LHCN-M2 (cell line): ENCODE measurements at places on chromosomes 1 and 21. TPM values are rescaled to one million over a fixed set of nuclear protein-coding genes. Genes with fewer than 3 reads are reported as not detected.
A peak's percentile ranks its signal among the peaks of the same experiment; 100 is the strongest.

DNA sequence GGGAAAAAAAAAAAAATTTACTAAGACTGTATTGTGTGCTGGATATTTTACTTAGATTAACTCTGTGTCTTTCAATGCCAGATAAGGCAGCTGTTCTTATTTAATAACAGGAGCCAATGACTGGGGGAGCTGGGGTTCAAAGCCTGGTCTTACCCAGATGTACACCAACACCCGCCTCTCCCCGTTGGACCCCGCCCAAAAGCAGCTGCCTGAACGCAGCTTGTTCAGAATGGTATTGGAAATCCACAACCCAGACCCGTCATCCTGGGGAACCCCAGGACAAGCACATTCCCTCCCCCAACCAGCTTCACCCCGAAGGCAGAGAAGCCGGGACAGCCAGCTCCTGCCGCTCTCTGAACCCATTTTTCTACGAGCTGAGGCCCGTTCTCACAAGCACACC is 113.6 kb upstream of the TMPRSS2 start:
- no peak for DNase-seq

DNA sequence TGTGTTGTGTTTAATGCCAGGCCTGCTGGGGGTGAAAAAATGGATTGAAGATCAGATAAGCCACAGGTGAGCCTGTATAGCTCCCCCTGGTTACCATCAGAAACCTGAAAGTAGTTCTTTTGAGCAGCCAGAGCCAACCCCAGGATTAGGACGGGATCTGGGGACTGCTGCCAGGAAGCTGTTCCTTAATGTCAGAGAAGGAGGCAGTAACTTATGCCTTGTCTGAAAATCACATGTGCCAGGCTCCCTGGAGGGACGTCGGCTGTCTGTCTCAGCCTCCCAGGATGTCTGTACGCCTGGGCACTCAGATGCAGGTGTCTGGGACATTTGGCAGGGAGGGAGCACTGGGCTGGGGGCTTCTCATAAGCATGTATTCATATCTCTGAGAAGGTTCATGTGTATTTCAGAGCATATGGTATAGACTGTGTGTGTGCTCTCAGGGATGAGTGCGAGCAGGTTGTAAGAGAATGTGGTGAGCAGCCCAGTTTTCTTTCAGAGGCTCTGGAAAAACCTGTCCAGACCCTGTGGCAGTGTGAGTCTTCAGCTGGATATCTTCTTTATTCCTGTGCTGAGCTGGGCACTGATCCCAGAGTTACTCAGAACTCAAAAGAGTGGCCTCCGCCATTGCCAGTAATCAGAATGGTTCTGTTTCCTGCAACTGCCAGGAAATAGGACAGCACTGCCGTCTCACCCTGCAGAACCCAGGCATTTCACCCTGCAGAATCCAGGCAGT is 2.8 kb downstream of the FAM43B start:
- no peak for DNase-seq

- DNase-seq = no peak
Observed at GRCh38 chr1:172308577-172308976, 111.9 kb upstream of the C1orf105 start.

DNA sequence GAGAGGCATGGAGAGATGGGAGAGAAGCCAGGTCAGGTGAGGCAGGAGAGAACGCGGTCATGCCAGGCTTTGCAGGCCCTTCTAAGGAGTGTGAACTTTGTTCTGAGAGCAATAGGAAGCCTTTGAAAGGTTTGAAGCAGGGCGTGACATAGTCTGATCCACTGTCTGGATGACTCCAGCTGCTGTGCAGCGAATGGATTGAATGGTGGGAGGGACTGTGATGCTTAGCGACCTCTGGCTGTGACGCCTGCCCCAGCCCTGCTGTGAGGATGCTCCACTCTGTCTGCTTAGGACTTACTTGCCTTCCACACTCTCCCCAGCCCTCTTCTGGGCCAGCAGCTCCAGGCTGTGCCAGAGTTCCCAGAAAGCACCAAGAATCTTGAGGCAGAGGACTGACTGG is 41.8 kb upstream of the POU3F1 start:
- no peak for DNase-seq

The TCHHL1 gene
- not detected in 2 replicates for total RNA-seq

DNA sequence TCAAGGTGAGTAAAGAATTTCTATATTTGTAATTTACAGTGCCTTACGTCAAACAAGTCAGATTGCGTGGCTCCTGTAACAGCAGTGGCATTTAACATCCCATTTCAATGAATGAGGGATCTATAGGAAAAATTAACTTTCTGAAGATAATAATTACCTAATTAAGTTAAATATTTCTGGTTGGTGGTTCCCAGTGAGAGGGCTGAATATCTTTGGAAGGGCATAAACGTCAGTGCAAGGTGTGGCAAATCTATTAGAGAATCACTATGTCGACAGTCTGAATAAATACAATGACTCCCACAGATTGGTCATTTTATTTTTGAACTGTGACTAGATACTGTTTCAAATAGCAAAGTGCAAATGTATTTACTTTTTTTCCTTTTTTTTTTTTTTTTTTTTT is 80.0 kb downstream of the S1PR1 start:
- no peak for DNase-seq

The HSF2BP gene
- 2.4 and 2.6 TPM in 2 replicates for total RNA-seq

The EPHA10 gene
- not detected in 2 replicates for total RNA-seq

GRCh38 chr1:219837994-219838294 is 90.4 kb downstream of the SLC30A10 start:
- DNase-seq = no peak

DNA sequence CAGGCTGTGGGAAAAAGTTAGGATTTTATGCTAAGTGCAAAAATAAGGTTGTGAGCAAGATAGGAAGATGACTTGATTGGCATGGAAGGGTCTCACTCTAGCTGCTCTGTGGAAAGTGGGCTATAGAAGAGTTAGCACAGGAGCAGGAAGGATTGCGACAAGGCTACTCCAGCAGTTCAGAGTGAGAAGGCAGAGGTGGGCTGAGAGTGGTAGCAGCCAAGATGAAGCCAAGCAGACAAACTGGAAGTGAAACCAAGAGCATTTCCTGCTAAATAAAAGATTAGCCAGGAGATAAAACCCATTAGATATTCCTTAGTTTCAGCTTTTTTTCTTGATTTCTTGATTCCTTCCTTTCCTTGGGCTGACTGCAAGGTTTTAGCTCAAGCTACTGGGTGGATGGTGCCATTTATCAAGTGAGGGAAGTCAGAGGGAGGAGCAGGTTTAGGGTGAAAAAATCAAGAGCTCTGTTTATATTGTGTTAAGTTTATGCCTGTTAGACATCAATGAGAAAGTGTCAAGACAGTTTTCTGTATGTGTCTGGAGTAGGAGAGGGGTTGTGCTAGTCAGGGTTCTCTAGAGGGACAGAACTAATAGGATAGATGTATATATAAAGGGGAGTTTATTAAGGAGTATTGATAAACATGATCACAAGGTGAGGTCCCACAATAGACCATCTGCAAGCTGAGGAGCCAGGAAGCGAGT is 33.1 kb upstream of the ZNF644 start:
- DNase-seq = no peak

- DNase-seq = no peak
Observed at GRCh38 chr1:58907398-58907797, 123.6 kb upstream of the JUN start.

DNA sequence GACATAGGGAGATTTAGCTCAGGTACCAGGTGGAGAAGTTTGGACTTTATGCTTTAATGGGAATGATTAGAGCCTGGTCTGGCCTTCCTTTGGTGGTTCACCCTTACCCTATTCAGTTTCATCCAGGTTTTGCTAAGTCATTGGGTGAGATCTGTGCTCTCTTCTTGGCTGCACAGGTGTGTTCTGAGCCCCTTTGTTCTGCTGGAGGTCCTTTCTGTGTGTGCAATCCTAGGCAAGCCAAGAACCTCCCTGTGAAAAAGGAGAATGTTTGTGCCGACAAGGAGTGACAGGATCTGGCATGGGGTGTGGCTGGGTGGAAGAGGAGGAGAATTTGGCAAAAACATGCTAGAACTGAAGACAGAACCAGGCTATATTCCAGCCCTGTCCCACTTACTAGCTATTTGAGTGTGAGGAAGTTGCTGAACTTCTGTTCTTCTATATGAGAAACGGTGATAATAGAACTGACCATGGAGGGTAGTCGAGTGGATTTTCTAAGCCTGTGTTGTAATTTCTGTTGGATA is 4.6 kb downstream of the GSTM5 start:
- DNase-seq = no peak

The SH2D1B gene
- 0.11 and 0.13 TPM in 2 replicates for total RNA-seq

DNA sequence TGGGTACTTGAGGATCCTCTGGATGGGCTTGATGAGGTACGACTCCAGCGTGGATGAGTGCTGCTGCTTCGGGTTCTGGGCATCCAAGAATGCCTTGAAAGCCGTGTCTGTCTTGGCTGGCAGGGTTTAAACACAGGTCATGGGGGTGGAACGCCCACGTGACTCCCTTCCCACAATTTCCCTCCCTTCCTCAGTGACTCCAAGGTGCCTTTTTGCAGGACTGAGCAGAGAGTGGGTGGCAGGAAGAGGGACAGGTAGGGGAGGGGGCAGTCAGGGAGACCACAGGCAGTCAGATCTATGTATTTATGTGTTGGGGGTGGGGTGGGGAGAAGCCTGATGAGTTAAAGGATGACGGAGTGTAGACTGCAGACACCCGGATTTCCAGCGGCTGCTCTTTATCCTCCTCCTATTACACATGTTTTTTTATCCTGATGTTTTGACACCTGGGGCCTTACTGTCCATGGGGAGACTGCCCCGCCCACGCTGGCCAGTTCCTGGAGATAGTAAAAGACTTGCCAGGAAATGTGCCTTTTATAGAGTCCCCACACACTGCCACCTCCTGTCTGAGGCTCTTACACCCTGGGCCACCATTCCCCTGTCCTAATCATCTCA is 103.2 kb upstream of the KRTAP19-8 start:
- no peak for DNase-seq

GRCh38 chr1:63843010-63843409 is 69.2 kb downstream of the ROR1 start:
- DNase-seq = no peak

DNA sequence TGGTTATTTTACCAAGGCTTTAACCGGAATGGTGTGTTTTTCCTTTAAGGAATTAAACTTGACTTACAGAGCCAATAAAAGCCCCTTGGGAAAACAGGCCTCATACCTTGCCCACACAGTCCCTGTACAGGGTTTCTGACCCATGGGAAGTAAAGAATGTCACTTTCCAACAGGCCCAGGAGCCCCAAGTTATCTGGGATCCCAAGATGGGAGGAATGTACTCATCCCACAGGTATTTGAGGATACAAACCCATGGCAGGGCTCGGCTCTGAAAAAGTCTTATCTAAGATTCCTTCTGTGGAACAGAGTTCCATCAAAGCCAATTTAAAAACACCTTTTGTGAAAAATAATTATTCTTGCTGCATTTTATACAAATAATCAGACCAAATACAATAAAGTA is 15.3 kb upstream of the COX20 start:
- DNase-seq = no peak

DNA sequence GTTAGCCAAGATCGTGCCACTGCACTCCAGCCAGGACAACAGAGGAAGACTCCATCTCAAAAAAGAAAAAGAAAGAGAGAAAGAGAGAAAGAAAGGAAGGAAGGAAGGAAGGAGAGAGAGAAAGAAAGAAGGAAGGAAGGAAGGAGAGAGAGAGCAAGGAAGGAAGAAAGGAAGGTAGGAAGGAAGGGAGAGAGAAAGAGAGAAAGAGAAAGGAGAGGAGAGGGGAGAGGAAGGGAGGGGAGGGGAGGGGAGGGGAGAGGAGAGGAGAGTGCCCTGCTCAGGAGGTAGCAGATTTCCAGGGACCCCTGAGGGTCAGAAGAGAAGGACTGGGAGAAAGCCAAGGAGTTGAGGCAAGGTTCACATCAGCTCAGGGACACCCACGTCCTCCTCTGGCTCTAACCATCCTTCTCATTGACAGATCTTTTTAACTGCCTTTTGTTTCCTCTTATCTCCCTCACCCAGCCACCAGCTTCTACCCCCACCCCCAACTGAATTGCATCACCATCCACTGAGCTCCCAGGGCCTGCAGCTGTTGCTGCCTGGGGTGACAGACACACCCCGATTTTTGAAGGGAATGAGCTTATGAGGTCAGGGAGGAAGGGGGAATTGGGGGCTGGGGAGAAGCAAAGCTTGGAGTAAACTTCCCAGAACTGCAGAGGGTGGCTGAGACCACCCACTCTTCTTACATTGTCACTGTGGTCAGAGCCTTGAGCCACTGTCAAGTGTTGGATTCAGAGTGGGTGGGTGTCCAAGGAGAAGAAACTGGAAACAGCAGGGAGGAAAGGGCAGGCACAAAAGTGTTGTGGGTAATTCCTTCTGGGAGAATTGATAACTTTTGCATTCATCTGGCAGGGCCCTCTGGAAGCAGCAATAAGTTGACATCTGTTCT is 91.6 kb downstream of the GLUL start:
- peak; percentile 89 for DNase-seq

DNA sequence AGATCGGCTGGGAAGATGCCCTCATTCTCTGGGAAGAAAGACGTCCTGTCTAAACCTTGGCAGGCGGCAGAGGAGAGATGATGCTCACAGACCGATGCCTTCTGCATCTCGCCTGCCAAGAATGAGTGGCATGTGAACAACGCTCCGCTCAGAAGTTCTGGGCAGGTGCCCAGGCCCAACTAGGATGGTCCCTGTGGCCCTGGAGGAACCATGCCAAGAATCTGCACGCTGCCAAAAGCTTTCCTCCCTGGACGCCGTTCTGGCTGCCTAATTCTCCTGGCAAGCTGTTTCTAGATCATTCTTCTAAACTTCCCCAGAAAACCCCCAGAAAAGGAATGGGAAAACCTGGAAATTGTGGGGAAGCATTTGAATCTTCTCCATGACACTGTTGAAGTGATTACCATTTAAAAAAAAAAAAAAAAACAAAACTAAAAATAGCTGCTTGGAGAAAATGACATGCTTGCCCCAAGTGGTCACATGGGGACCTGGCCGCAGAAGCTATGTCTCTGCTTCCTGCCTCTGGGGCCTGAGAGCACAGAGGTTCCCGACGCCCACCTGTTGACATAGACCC is 440.9 kb downstream of the PRDM2 start:
- no peak for DNase-seq

The TRIM46 gene
- total RNA-seq = 3.1 and 3.3 TPM in 2 replicates

DNA sequence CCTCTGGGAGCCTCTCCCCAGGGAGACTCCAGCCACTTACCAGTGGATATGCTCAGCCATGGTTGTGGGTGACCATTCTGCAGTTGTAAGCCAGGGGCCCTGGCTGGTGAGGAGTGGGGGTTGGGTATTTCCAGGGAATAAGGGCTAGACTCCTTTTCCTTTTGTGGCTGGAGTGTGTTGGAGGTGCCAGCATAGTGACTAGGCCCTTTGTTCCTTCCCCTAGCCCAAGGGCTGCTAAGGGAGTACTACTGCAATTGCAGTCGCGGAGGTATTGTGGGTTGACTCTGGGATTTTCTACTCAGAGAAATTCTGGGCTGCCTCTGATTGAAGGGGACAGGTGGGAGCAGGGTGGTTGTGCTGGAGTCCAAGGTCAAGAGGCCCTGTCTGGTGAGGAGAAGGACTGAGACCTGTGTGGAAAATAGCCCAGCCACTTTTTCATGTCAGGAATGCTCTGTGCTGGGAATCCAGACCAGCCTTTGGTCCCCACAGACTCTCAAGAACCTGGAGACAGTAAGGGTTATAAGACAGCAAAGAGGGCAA is 43.1 kb downstream of the MROH9 start:
- peak; percentile 39 for DNase-seq

DNA sequence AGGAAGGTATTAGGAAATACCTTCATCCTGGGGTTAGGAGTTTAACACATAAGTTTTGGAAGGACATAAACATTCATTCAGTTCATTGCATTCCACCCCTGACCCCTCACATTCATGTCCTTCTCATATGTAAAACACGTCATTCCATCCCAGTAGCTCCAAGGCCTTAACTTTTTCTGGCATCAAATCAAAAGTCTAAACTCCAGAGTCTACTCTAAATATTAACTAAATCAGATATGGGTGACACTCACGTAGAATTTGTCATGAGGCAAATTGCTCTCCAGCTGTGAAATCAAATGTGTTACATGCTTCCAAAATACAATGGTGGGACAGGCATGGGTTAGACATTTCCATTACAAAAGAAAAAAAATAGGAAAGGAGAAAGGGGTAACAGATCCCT is 298.2 kb upstream of the LRRC7 start:
- DNase-seq = no peak
